Left lung (tissue), 14 donors: ENCODE measurements at places on chromosomes 7 and 10. TPM values are rescaled to one million over a fixed set of nuclear protein-coding genes. Genes with fewer than 3 reads are reported as not detected.

Gene JCAD
- 43.1 TPM for total RNA-seq

Gene TDRD1
- 0.17 TPM for total RNA-seq

DNA sequence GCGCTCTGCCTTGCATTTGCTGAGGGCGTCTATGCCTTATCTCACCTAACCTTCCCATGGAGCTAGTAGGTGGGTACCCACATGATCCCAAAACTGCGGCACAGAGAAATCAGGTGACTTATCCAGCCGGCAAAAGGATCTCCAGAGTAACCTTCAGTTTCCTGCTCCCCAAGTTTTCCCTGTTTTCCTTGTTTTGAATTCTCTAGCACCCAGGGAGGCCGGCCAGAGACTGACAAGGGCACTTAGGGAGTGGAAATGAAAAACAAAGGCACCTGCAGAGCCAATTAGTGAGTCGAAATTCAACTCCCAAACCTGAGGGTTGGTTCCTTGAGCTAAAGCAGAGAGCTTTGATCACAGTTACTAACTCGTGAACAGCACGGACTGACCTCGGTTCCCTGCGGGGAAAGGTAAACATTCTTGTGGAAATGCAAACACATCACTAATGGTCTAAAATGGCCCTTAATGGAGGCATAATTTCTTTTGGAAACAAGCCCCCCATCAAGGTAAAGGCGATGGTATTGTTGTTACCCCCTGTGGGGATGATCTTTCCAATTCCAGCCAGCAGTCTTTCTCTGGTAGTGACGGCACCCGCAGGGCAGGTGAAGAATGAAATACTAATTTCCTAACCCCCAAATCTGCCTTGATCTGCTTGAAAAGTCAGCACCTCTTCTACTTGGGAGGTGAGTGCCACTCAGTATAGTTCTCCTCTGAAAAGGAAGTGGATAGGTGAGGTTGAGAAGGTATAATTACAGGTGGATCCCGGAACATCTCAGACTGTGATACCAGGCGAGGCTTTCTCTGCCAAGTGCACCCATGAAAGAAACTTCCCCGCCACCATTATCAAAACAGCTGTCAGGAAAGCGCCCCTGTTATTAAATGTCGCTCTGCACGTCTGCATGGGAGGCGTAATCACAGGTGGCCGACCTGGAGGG, 365.6 kb upstream of the AUTS2 start:
- no peak for DNase-seq

- DNase-seq = no peak
These were observed 22.4 kb upstream of the FAM13C start for GRCh38 chr10:59384761-59385160.
